ENCODE measurements at places on chromosomes 1 and 21.
A peak's percentile ranks its signal among the peaks of the same experiment; 100 is the strongest.

- DNase-seq = no peak
Measured at GRCh38 chr1:10832703-10833102, 36.3 kb upstream of the CASZ1 start.

DNA sequence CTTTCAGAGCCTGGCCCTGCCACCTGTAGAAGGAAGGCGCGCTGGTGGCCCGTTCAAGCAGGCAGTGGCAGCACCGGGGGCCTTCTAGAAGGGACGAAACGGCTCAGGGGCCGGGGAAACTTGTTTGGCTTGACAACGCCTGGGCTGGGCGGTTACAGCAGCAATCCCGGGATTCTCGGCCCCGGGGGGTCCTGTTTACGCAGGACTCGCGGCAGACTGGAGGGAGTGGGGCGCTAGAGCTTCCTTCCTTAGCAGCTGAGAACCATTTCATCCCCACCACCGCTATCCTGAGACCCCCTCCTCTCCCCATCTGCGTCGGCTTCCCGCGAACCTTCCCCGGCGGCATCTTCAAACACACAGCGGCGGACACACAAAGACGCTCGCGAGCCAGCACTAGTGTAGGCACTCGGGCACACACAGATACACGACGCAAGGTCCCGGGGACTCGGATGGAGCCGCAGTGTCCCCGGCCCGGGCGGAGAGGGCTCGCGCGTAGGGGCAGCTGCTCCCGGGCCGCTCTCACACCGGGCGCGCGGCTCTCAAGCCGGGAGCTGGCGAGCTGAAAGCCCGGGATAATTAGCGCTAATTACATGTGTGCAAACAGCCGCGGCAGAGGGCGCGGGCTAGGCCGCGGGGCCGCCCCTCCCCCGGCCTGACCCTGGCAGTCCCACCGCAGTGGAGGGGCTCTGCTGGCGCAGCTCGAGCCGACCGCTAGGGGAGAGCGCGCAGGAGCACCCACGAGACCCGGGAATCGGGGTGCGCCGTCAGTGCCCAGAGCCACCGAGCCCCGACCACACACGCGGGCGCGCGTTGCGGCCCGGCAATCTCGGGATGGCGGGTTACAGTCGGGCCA lies 271.4 kb downstream of the FOXD2 start:
- no peak for DNase-seq

DNA sequence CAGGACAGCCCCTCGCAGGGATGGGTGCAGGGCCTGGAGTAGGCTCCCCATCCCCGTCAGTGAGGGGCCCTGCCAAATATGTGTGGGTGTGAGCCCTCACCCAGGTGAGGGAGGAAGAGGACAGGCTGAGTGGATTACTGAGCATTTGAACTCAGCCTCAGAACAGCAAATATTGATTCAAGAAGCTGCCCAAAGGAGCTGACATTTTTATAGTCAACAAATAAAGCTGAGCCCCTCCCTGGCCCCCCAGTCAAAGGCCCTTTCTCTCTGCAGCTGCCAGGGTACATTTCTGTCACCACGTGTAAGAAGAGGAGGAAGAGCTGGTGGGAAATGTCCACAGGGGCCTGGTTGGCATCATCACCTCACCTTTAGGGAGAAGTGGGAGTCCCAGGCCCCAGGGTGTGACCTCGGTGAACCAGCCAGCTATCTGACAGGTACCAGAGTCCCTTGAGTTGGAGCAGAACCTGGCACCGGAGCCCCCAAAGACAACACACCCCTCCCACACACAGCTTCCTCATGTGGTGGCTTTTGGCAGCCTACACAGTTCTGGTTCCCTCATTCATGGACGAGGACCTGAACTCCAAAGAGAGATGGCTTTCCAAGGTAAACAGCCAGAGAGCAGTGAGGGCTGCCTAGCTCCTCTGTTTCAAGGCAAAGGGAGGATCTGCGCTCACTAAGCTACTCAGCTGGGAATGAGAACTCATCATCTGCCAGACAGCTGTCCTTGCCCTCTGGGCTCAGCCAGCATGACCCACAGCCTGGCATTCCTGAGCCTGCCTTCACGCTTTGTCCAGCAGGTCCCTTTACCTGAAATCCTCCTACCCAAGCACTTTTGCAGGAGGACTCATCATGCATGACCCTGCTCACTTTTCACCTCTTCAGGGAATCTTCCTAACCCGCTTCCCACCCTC lies 43.0 kb upstream of the TENT5C start:
- DNase-seq = no peak

- DNase-seq = no peak
Measured at GRCh38 chr1:40161888-40162397, 756 bp downstream of the RLF start.

DNA sequence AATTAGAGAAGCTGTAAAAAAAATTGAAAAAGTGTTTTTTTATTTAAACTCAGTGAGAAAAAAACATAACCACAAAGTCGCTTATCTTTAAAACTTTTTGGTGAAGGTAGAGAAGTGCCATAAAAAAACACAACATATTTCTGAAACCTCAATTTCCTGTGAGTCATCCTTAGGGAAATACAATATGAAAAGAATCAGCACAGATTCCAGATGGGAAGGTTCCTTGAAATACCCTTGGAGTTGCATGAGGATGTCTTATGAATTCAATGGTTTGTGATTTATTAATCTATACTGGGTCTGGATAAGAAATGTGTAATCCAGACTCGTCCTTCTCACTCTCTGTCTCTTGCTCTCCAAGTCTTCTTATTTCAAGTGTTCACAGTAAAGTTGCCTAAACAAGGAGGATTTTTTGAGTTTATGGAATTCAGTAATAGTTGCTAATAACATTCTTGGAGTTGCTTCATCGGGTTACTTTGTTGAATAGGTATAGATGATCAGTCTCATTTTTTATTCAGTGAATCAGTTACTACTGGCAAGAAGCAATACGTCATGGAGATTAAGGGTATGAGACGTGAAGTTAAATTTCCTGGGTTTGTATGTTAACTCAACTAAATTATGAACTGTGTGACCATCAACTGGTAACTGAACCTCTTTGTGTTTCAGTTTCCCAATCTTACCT lies 191.4 kb downstream of the KCNK2 start:
- DNase-seq = no peak

GRCh38 chr1:151570819-151571218 lies 30.7 kb downstream of the TUFT1 start:
- DNase-seq = no peak

DNA sequence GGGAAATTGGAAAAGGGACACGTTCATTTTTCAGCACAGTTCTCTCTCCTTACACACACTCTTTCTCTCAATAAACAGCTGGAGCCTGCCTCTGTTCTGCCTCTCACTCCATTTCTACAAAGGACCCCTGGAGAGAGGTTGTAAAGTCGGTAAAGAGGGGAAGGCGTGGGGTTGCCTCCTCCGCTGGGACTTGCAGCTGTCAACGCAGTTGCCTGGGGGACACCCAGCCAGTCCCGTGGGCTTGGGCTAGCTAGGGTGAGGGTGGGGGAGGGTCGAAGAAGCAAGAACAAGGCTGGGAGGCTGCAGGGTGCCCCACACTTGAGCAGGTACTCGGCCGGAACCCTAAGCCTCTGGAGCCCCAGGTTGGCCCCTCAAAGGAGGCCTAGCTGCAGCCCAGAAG lies 27.6 kb downstream of the C1orf216 start:
- no peak for DNase-seq

DNA sequence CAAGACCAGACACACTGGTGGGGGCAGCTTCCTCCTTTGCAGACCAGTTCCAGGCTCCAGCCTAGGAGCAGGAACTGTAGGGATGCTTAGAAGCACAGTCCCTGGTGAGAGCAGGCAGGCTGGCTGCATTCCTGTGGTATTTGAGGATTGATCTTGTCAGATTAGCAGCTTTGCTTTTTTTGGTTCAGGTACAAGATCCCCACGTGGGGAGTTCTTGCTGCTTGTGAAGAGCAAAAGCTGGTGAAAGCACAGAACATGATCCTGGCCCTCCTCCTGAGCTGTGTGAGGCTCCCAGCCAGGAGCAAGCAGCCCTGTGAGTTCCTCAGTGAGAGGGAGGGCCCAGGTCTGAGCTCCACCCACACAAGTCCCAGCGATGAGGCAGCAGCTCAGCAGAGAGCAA lies 75.3 kb upstream of the ARTN start:
- DNase-seq = peak; percentile 73

DNA sequence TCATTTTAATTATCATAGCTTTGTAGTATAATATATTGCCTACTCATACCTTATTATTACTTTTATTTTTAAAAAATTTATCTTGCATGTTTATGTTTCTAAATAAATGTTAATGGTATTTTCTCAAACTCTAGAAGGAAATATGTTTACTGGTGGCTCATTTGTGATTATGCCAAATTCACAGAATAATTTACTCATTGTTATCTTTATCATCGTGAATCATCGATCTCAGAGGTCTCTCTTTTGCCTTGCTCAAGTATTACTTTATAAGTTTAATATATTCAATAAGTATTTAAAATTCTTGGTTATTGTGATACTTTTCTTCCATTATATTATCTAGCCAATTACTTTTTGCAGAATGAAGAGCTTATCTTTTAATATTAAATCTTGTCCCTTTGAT lies 836.7 kb upstream of the ADAMTS5 start:
- DNase-seq = no peak

DNA sequence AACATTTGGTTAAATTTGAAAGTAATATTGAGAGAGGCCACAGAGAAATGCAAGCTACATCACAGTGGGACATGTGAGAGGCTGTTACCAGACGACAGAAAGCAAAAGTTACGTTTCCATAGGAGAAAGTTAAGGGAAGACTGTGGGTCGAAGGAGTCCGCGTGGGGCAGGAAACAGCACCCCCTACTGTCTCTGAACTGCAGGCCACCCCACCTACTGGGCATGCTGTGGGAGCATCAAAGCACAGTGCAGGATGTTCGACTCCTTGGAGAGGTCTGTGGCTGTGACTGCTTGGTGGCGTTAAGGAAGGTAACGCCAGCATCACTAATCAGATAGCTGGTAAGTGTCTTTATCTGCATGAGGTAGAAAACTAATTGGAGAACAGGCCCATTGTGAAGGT lies 123.9 kb downstream of the PTBP2 start:
- no peak for DNase-seq

DNA sequence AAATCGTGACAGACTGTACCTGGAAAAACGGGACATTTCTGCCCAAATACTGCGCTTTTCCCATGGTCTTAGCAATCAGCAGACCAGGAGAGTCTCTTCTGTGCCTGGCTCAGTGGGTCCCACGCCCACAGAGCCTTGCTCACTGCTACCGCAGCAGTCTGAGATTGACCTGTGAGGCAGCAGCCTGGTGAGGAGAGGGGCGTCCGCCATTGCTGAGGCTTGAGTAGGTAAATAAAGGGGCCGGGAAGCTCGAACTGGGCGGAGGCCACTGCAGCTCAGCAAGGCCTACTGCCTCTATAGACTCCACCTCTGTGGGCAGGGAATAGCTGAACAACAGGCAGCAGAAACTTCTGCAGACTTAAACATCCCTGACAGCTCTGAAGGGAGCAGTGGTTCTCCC lies 203.1 kb downstream of the DENND1B start:
- DNase-seq = no peak

DNA sequence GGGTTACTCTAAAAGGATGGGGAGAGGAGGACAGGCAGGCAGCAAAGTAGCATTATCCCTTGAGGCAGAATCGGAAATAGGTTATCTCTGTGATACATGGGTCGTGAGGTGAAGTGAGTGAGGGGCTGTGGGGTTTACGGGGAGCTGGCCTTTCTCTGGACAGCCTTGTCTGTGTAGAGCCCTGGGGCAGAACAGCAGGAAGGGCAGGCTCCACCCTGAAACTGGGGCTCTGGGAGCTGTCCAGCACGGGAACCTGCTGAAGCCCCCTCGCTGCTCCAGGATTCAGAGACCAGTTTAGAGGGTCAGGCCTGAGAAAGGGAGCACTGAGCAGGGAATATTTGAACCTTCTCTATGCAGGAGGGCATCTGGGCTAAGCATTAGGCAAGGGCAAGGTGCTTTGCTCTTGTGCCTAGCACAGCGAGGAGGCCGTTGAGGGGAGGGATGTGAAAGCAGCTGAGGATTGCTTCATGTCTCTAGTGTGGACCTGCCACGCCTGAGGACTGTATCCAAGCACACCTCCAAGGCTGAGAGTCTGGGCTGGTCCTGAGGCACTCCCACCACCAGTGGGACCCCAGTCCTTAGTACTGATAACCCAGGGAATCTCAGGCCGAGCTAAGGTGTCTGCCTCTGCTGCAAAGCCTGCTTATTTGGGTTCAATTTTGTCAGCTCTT lies 55.8 kb downstream of the NAV1 start:
- DNase-seq = peak; percentile 30

GRCh38 chr1:234924450-234925355 lies 203.9 kb downstream of the TOMM20 start:
- DNase-seq = no peak

- no peak for DNase-seq
Measured at GRCh38 chr1:188429386-188429785, 1600.6 kb downstream of the PLA2G4A start.

DNA sequence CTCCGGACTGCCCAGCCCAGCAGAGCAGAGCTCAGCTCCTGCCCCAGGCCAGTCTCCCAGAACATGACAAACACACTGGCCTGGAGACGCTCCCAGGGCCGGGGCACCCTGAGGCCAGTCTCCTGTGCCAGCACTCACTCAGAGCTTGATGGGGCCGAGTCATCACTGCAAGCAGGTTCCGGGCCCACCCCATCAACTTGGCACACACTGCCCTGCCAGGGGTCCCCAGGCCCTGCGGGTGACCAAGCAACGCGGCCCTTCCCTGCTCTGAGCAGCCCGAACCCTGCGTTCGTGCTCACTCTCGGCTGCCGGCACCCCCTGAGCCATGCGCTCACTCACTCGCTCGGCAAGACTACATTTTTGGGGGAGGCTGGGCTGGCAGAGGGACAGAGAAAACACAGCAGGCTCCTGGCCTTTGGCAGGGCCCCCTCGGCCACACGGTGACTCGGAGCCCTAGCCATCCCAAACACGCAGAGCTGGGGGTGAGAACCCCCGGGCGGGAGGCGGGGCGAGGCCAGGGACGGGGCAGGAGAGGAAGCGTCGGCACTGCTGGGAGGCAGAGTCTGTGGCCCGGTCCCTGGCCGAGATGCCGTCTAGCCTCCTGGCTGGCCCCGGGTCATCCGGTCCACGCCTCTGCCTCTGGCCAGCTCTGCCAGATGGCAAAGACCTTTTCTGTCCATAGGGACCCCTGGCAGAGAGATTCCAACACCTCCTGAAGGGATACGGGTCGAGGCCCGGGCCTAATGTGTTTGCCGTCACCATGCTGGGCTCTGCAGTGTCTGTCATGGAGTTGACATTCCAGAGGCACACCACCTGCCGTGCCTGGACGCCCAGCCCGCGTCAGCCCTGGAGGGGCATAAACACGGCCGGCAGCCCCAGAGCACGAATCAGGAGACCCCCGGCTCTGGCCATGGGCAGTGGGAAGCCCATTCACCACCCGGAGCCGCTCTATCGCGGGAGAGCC lies 68.0 kb downstream of the MEGF6 start:
- DNase-seq = no peak

GRCh38 chr1:214708321-214708955 lies 105.4 kb downstream of the CENPF start:
- DNase-seq = no peak
